Naive thymus-derived CD8-positive, alpha-beta T cell (primary cell): ENCODE measurements at places on chromosomes 12 and 14.

GRCh38 chr12:96500693-96501092 lies 11.3 kb downstream of the CFAP54 start:
- peak overlapping the region; percentile 43 for H3K4me3 ChIP-seq
- no peak for DNase-seq
- no peaks in the 10 kb centered on the region for H3K36me3 ChIP-seq

GRCh38 chr12:19234171-19234704 lies 104.7 kb downstream of the PLEKHA5 start:
- DNase-seq: no peak
- H3K4me3 ChIP-seq: no peak overlapping the region
- H3K36me3 ChIP-seq: no peaks in the 10 kb centered on the region
- no peaks in the 10 kb centered on the region for H3K4me1 ChIP-seq
- no peaks in the 10 kb centered on the region for H3K27me3 ChIP-seq

DNA sequence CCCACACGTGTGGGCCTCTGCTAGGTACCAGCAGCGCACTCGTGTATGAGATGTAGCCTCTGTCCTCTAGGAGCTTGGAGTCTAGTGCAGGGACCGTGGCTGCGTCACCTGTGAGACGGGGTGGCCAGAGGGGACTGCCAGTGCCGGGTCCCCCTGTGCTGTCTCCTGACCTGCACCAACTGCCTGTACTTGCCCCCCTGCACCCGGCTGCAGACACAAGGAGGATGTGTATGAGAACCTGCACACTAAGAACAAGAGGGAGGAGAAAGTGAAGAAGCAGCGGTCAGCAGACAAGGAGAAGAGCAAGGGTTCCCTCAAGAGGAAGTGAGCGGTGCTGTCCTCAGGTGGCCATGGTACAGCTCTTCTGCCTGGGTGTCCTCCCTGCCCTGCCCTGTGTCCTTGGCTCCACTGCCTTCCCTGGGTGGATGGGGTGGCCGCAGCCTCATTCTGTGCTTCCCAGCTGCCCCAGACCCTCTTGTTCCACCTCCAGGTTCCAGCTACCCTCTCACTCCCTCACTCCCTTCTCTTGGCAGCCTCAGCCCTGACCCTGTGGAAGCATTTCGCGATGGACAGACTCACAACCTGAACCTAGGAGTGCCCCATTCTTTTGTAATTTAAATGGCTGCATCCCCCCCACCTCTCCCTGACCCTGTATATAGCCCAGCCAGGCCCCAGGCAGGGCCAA lies 9.6 kb downstream of the PTPN6 start:
- H3K36me3 ChIP-seq: peaks cover 52% of the 10 kb centered on the region
- H3K4me3 ChIP-seq: peak overlapping the region; percentile 69
- no peak for DNase-seq
- peaks cover 89% of the 10 kb centered on the region for H3K4me1 ChIP-seq
- H3K27me3 ChIP-seq: no peaks in the 10 kb centered on the region
- peak overlapping the region; percentile 99 for H3K27ac ChIP-seq

DNA sequence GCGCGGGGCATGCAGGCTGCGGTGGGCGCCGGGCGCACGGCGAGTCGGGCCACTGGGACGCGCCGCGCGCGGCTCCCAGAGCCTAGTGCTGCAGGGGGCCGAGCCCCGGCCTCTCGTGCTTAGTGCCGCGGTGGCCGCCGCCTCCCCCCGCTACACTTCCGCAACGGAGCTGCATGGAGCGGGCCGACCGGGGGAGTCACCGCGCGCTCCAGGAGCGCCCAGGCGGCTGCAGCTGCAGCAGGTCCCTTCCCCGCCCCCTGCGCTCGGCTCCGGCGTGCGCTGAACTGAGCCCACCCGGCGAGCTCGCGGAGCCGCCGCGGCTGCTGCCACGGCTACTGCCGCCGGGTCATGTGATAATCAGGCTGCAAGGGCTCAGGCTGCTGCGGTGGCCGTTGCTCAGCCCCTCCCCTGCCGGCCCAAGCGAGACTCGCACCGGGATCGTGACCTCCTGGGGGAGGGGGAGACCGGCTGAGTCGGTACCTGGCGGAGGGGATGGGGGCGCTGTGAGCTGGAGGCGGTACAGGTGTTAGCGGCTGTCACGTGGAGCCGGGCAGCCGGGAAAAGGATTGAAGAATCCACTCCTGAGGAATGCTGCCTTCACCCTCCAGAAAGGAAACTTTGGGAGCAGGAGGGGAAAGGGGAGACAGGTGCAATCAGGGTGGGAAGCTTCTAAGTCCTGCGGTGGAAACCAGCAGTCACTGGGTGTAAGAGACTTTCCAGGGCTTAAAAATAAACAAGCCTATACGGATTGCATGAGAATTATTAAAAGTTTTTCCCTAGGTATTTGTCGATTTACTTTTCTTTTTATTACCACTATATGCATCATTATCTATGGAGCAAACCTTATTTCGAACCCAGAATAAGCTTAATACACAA lies at the start of gene PPM1H:
Gene PPM1H (minus strand): TSS at position 352 of the 876 bp plus-strand sequence. CDS start 414 bp downstream, outside the sequence.
- DNase-seq: no peak
- H3K27ac ChIP-seq: no peak within 1 kb of the TSS
- H3K27me3 ChIP-seq: peaks cover 39% of the 10 kb centered on the region
- peak within 1 kb of the TSS; percentile 84 for H3K4me3 ChIP-seq
- H3K36me3 ChIP-seq: peaks cover 4% of the 10 kb centered on the region
- H3K4me1 ChIP-seq: peaks cover 18% of the 10 kb centered on the region

GRCh38 chr14:66992776-66993175 lies 196.5 kb upstream of the GARIN2 start:
- H3K4me3 ChIP-seq: no peak overlapping the region
- H3K4me1 ChIP-seq: no peaks in the 10 kb centered on the region
- DNase-seq: no peak

GRCh38 chr12:98736352-98737321 lies 91.5 kb downstream of the APAF1 start:
- no peak for DNase-seq
- H3K4me1 ChIP-seq: no peaks in the 10 kb centered on the region
- no peak overlapping the region for H3K4me3 ChIP-seq
- no peak overlapping the region for H3K27ac ChIP-seq

DNA sequence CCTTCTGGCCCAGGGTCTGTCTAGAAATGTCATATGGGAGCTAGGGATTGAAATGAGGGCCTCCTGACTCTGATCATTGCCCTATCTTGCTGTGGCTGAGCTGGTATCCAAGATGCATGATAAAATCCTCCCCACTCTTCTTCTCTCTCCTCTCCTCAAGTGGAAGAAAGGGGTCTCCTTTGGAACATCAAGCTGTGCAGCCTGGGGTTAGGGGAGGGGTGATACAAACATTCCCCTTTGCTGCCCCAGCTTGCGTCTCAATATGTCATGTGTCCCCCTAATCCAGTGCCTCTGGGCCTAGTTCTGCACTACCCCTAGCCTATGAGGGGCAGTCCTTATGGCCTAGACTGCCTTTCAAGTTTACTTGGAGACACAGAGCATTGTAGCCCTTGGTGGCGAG lies 8.5 kb downstream of the RDH16 start:
- DNase-seq: no peak
- no peaks in the 10 kb centered on the region for H3K4me1 ChIP-seq
- no peaks in the 10 kb centered on the region for H3K27me3 ChIP-seq
- no peak overlapping the region for H3K27ac ChIP-seq
- no peak overlapping the region for H3K4me3 ChIP-seq

DNA sequence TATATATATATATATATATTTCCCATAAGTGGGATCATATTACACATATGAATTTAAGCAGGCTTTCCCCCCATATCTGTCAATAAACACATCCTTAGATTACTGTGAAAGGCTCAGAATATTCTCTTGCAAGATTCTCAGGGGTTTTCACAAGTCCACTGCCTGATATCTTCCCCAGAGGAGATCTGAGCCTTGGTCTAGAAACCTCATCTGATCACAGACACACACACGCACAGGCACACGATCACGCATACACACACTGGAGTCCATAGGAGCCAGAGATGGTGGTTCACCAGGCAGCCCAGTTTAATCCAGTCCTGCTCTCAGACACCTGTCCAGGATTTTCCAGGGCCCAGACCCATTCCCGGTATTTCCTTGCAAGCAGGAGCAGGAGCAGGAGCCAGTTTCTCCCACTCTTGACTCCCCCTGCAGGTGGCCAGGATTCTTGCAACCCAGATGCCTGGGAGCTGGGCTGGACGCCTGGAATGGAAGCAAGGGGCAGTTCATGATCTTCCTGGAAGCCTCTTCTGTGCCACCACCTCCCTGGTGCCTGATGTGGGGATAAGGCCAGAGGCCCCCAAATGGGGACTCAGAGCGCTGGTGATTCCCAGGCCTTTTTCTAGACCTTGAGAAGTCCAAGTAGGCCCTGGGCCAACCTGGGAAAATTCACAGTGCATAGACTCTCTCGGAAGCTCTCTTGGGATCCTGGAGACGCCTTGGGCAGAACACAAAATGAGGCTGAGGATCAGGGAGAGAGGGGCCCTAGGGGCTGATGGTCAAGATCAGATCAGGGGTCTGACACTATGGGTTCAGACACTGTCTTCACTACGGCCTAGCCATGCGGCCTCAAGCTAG lies 16.5 kb upstream of the KRT78 start:
- no peaks in the 10 kb centered on the region for H3K36me3 ChIP-seq
- H3K4me3 ChIP-seq: no peak overlapping the region
- no peaks in the 10 kb centered on the region for H3K27me3 ChIP-seq
- peaks cover 30% of the 10 kb centered on the region for H3K4me1 ChIP-seq

GRCh38 chr12:121364683-121365121 lies 12.5 kb upstream of the ANAPC5 start:
- H3K27me3 ChIP-seq: peaks cover 20% of the 10 kb centered on the region
- no peak overlapping the region for H3K27ac ChIP-seq
- DNase-seq: no peak
- H3K36me3 ChIP-seq: no peaks in the 10 kb centered on the region
- H3K4me1 ChIP-seq: no peaks in the 10 kb centered on the region
